ENCODE measurements at places on chromosomes 7 and 10.

DNA sequence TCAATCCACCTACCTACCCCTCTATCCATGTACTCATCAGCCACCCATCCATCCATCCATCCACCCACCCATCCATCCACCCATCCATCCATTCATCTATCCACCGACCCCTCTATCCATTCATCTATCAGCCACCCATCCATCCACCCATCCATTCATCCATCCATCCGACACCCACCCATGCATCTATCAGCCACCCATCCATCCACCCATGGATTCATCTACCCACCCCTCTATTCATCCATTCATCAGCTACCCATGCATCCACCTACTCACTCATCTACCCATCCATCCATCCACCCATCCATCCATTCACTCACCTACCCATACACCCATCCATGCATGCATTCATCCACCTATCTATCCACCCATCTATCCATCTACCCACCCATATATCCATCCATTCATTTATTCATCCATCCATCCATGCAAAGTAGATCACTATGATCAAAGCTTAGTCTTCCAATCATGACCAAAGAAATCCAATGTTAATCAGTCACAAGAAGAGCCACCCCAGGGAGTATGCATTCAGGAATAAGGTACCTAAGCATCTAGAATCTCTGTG lies 27.7 kb upstream of the ZNF467 start:
- no peak for DNase-seq

GRCh38 chr10:63094881-63095280 lies 38.2 kb upstream of the NRBF2 start:
- no peak for DNase-seq

DNA sequence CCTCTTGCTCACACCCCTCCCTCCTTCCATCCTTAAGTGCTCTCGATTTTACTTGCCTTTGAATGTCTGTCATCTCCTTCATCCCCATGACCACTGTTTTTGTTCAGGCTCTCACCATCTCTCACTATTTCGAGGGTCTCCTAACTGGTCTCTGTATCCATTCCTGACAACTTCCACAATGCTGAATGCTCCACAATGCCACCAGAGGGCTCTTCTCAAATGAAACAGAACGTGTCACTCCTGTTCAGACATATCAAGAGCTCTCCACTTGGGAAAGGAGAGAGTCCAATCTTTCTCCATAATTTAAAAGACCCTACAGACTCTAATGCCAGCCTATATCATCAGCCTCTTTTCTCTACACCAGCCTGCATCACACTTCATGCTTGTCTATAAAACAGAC lies 9.0 kb upstream of the SLC13A1 start:
- no peak for DNase-seq

DNA sequence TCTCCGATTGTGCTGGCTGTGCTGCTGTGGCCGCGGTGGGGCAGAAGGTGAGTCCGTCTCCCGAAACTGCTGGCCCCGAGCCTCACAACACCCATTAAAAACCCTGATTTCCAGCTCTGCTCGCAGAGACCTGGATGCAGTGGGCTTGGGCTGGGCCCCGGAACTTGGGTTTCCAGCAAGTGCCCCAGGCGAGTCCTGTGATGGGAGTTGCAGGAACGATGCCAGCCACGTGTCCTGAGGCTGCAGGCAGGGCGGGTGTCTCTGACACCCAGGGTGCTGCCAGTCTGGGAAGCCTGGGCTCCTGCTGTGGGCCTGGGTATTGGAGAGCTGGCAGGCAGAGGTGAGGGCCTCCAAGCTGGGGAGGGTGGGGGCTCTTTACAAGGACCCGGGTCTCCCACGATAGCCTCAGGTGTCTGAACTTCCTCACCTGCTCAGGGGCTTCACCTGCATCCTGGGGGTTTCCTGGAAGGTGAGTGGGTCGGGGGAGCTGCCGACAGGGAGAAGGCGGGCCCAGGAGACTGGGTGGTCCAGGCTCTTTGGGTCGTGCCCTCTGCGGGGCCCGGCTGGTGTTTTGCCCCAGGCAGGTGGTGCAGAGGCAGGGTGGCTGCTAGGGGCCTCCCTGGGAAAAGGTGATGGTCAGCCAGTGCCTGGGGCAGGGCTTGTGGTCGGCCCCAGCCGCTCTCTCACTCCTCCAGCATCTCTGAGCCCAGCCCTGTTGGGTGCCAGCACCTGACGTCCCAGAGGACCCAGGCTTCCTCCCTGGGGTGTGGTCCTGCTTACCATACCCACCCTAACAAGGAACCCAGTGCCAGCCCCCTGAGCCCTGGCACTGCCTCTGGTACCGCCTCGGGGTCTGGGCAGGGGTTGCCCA lies 180.3 kb downstream of the DNAJB6 start:
- no peak for DNase-seq

- DNase-seq, result no peak
These were observed 57.9 kb downstream of the AFAP1L2 start for GRCh38 chr10:114346176-114347031.

DNA sequence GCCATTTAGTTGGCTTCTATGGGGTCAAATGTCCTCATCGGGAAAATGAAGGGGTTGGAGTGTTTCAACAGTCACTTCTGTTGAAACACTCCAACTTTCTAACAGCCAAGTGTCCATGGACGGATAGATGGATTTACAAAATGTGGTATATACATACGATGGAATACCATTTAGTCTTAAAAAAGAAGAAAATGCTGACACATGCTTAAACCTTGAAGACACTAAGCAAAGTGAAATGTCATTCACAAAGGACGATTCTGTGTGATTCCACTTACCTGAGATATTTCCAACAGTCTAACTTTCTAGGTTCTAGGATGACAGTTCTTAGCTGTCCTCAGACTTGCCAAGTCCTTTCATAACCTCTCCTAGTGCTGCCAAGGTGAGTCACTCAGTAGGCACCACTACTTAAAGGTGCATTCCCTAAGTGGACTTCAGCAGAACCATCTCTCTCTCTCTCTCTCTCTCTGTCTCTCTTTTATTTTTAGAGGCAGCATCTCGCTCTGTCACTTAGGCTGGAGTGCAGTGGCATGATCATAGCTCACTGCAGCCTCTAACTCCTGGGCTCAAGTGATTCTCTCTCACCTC lies 69.0 kb downstream of the DENND2A start:
- DNase-seq, result no peak

- no peak for DNase-seq
These were observed 269.0 kb upstream of the ETV1 start for GRCh38 chr7:14258441-14258840.

DNA sequence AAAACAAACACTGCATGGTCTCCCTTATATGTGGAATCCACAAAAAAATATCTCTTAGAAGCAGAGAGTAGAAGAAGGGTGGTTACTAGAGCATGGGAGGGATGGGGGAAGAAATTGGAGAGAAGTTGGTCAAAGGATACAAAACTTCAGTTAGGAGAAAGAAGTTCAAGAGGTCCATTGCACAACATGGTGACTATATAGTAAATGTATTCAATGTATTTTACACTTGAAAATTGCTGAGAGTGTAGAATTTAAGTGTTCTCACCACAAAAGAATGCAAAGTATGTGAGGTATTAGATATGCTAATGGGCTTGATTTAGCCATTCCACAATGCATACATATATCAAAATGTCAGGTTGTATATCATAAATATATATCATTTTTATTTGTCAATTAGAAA lies 232.0 kb upstream of the CELF2 start:
- no peak for DNase-seq

DNA sequence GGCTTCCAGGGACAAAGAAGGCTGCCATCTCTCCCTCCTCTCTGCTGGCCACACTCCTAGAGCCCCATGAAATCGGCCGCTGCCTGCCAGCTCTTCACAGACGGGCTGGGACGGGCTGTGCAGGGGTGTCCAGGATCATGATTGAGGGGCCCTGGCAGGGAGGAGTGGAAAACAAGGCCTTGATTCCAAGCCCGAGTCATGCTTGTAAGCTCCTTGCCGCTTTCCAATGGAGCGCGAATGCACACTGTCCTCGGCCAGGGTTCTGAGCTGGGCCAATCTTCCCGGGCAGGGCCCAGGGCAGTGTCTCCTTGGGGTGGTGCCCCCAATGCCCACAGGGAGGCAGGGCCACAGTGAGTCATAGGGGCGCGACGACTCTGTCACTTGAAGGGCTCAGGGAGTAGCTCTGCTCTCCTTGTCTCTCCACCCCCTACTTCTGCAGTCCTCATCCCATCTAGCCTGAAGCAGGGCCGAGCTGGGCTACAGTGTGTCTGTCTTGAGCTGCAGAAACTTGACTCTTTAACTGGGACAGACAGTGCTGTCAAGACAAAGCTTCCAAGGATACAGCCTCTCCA lies 186.2 kb upstream of the SVIL start:
- DNase-seq, result no peak

GRCh38 chr10:21173802-21174714 lies 276.9 kb upstream of the NEBL start:
- no peak for DNase-seq

DNA sequence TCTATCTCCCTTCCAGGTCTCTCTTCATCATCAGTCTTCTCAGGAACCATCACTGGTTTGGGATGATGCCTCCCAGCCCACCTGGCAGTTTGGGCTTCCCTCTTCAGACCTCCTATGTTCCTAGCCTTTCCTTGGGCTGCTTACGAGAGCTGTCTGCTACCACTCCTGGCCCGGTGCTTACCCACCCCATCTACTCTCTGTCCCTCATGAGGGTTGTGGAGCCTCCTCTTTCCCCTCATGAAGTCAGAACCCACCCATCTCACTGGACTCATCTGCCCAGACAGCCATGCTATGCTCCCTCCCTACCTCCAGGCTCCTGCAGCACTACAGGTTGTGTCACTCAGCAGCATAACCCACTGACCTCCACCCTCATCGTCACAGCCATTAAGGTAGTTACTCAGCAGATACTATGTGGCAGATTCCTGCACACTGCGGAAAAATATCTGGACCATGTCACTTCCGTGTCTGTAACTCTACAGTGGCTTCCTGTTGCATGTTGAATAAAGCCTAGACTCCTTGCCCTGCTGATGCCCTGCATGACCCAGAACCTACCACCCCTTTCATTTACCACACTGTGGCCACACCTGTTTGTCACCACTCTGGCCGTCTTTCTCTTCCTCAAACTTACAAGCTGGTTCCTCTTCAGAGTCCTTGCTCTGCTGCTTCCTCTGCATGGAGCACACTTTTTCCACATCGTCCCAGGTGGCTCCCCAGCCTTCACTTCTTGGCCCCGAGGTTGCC lies 2.0 kb downstream of the DBNL start:
- no peak for DNase-seq

DNA sequence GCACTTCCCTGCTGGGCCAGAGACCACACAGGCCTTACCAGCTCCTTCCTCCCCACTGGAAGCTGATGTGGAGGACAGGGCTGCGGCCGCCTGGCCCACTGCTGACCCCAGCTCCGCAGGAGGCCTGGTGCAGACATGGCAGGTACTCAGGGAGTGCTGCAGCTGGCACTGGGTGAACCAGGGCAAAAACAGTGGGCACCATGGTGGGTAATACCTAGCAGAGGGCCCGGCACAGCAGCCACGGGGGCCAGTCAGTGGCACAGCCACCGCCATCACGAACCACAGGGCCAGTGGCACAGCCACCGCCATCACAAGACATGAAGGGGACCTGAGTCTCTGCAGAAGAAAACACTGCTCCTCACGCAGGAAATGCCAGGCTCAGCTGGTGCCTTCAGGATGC lies 152.6 kb upstream of the PPP2R2D start:
- DNase-seq, result no peak

GRCh38 chr7:88200789-88201188 lies 19.0 kb downstream of the SRI start:
- no peak for DNase-seq

GRCh38 chr10:89526358-89526757 lies 9.0 kb downstream of the SLC16A12 start:
- DNase-seq, result no peak

DNA sequence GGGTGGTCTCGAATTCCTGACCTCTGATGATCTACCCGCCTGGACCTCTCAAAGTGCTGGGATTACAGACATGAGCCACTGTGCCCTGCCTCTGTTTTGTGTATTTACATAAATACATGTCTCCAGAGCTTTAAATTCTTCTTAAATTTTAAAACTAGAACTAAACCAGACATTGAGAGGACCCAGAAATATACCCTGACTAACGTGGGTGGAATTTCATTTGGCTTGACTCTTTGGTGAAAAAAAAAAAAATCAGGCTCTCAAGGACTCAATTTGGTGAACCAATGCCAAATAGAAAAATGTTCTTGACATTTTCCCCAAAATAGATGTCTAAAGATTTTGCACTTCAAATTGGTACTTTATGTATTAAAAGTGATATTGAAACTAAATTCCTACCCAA lies 16.6 kb upstream of the FAS start:
- no peak for DNase-seq

- DNase-seq, result no peak
These were observed 1.5 kb upstream of the LRRC4 start for GRCh38 chr7:128032605-128033235.

DNA sequence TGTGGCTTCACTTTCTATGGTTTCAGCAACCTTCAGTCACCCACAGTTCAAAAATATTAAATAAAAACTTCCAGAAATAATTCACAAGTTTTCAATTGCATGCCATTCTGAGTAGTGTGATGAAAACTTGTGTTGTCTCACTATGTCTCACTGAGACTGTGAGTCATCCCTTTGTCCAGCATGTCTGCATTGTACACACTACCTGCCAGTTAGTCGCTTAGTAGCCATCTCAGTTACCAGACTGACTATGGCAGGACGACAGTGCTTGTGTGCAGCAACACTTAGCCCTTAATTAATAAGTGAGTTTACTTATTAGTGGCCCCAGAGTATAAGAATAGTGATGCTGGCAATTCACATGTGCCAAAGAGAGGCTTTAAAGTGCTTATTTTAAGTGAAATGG lies 22.5 kb downstream of the CCDC186 start:
- DNase-seq, result no peak

GRCh38 chr7:30247541-30248401 lies 36.6 kb upstream of the ZNRF2 start:
- DNase-seq, result no peak

GRCh38 chr10:97150616-97151015 lies 35.1 kb downstream of the SLIT1 start:
- DNase-seq, result no peak

DNA sequence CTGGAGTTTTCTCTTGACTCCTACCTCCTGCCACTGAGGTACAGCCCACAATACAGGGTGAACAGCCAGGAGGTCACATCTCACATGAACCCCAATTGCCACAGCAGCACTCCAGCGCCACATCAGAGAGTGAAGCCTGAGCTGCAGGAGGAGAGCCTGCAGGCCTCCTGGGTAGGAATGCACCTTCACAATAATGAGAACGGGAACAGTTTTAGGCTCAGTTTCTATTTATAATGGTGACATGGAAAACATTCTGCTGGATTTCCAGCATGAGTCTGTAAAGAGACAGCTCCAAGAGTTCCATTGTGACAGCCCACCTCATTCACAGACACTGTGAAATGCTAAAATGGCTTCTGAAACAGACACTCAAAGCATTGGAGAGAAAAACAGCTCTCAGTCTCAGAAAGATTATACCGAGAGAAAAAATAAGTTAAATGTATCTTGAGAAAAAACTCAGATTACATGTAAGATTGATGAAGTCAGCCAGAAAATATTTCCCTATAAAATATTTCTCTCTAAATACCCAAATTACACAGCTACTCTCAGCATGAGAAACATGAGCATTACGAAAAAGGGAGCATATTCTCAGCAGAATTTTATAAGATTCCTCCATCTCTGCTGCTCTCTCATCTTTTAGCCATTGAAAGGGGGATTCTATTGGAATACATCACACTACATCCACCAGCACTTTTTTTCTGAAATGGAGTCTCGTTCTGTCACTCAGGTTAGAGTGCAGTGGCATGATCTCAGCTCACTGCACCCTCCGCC lies 11.3 kb downstream of the ZNF680 start:
- DNase-seq, result no peak

GRCh38 chr7:134461916-134462315 lies 3.0 kb upstream of the AKR1B1 start:
- DNase-seq, result no peak

All from activated naive CD4-positive, alpha-beta T cell treated with Interleukin-2 at 50 U/mL for 16 hours (primary cell).